ENCODE measurements at places on chromosomes 5 and 9.
A peak's percentile ranks its signal among the peaks of the same experiment; 100 is the strongest.

GRCh38 chr5:530001-530955, 6.0 kb upstream of the SLC9A3 start:
- DNase-seq, result no peak

DNA sequence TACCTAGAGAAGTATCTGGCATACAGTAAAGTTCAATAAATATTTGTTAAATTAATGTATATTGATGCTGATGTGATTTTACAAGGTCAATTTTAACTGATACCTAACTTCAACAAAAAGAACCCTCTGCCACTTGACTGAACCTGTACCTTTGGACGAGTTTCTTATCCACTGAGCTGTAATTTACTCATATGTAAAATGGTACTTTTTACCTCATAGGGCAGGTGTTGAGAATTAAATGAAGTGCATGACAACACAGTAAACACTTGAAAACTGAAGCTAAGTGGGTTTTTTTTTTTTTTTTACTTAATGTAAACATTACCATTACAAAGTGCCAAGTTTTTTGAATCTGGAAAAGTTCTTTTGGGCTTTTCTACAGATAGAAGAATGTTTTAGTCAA, 15.4 kb downstream of the NIPSNAP3B start:
- no peak for DNase-seq

DNA sequence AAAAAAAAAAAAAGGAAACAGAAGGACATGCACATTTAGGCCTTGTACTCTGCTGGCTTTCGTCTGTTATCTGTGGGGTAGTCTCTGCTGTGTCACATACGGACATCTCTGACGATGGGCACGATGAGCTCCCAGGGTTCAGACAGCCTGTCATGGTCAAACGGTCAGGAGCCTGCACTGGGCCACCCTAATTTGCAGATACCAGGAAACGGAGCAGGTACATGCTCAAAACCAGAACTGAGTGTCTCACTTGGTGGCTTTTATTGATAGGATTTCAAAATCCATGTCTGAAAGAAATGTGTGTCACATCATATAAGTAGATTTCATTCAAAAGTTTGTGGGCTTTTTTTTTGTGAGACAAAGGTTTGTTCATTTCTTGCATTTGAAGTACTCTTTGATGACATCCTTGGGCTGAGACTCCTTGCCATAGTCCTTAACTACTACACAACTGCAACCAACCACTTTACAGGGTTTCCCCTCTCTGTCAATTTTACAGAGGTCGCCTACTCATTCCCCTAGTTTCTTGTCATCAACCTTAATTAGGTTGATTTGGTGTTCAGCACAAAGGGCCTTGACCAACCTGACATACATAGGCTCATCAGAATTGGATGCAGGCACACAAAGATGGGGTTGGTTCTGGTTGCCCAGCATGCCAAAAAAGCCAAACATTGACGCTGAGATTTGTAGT, 9.0 kb downstream of the CKMT2 start:
- no peak for DNase-seq

DNA sequence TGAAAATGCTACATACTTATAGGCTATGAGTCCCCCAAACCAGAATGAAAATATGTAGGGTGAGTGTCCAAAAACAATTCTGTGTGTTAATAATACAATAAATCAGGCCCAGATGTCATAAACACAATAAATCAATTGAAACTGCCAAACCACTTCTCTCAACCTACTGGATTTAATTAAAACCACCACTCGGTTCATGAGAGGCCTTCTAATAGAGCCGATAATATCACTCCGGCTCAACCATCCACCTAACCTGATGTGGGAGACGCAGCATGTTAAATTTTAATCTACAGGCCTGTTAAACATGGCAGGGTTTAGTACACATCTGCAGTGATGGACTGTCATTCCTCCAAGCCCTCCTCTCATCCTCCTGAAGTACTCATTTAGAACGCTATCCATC, 734.5 kb upstream of the ZNF608 start:
- no peak for DNase-seq

DNA sequence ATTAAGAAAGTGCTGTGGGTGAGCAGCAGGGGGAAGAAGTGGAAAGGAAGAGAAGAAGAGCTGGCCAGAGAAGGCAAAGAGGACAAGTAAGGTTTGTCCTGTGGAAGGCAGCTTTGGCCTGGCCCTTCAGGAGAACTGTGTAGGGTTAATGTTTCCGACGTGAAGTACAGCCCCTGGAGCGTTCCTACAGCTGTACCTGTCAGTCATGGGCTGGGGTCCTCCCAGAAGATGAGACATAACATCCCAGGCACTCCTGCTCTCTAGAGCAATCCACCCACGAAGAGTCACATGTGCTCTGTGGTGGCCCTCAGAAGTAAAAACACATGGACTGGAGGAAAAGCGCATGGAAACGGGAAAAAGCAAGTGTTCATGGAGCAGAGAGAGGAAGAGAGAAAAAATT, 237.4 kb downstream of the CAAP1 start:
- no peak for DNase-seq

DNA sequence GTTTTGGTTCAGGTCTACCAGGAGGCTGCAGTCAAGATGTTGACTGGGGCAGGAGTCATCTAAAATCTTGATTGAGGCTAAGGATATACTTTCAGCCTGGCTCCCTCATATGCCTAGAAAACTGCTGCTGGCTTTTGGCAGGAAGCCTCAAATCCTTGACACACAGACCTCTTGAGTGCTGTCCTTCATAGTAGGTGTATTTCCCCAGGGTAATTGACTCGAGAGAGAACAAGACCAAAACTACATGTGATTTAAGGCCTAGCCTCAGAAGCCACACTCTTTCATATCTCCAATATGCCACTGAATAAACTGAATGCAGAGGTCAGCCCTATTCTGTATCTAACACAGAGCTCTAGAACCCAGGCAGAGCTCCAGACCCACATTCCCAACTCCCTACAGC, 402.3 kb upstream of the ADAMTS16 start:
- DNase-seq, result no peak

DNA sequence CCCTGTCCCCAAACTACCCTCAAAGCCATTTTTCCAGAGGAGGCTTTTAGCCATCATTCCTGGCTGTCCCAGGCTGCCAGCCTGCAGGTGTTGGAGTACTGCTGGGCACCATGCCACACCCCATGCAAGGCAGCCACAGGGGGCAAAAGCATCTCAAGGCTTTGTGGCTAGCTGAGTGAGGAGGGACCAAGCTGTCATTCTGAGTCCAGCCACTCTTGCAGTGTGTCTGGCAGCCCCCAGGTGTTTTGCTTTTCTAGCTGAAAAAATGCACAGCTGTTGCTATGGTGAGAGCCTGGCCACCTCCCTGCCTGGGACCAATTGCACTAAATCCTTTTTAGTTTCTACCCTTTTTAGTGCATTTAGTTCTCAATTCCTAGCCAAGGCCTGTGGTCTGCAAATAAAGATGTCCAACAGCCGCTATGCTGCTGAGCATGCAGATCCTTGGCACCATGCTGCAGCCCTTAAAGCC, 50.4 kb upstream of the PTGS1 start:
- peak; percentile 86 for DNase-seq

DNA sequence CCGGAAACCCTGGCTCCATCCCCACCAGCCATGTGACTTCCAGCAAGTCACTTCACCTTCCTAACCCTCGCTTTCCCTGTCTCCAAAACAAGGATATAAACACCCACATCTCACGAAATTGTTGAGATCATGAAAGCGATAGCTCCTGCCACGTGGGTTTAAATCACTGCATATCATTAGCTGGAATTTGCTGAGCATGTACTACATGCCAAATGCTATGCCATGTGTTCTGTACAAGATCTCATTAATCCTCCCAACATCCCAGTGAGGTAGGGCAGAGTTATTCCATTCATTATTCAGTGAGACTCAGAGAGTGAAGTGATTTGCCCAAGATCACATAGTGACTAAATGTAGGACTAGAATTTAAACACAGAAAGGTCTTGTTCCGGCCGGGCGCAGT, 29.2 kb upstream of the HRH2 start:
- no peak for DNase-seq

DNA sequence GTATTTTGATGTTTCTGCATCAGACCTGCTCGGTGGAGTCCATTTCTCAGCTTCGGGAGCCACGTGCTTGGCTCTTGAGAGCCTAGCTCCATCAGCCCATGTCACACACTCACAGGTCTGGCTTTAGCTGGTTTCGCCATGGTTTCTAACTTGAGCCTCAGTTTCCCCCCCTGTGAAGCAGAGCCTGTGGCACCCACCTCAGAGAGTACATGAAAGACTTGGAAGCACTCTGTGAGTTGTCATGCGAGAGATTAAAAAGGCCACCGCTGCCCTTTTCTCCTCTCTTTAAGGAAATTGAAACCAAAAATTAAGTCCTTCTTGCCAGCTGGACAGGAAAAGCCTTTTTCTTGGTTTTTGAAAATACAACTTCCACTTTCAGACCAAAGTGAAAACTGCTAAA, 8.8 kb downstream of the TENT4A start:
- no peak for DNase-seq

GRCh38 chr9:70006306-70006705, 37.3 kb upstream of the MAMDC2 start:
- DNase-seq, result no peak

DNA sequence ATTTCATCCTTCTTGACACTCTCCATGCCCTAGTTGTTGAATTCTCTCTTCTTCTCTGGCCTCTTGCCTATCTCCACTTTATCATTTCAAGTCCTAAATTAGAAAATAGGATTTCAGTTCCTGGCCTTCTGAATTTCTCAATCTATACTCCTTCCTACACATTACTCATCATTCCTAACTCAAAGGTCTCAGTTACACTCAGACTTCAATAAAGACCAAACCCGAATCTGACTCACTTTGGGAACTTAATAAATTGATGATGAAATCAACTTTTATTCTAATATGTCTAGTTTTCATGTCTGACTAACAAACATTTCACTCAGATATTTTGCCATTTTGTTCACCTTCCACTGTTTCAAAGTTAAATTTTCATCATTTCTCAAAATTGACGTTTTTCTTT, 113.6 kb upstream of the TSLP start:
- DNase-seq, result no peak

DNA sequence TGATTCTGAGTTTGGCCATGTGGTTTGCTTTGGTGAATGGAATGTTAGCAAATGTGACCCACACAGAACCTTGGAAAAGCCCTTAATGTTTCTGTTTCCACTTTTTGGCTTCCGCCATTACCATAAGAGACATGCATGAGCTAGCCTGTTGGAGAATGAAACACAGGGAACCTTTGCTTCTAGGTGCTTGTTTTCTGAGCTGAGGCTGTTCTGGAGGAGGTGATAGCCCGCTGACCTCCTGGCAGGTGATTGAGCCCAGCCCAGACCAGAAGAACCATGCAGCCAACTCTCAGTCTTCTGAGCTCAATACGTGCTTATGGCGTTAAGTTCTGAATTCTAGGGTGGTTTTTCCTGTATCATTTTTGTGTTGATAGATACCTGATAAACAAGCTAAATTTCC, 148.6 kb upstream of the KLF9 start:
- DNase-seq, result no peak

DNA sequence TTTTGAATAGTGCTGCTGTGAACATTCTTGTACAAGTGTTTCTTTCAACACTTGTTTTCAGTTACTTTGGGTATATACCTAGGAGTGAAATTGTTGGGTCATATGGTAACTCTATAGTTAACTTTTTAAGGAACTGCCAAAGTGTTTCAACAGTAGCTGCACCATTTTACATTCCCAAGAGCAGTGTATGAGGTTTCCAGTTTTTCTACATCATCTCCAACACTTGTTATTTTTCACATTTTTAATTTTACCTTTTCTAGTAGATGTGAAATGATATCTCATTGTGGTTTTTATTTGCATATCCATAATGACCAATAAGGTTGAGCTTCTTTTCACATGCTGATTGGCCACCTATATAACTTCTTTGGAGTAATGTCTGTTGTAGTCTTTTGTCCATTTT, 40.0 kb upstream of the FOXE1 start:
- no peak for DNase-seq

DNA sequence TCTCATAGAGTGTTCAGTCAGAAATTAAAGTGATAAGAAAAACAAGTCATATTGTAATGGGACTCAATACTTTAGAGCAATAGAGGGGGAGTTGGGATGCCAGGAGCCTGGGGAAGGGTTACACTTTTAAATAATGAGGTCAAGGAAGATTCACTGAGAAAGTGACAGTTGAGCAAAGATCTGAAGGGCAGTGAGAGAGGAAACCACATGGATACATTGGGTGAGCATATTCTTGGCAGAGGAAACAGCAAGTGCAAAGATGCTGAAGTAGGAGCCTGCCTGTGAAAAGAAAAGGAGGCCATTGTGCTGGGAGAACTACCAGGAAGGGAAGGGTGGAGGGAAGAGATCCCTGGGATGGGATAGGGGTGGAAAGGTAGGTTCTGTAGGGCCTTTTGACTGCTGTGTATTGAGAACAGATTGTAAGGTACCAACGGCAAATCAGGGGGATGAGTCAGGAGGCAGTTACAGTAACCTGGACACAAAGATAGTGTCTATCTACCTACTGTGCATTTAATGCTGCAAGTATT, 79.4 kb downstream of the PAM start:
- DNase-seq, result no peak

DNA sequence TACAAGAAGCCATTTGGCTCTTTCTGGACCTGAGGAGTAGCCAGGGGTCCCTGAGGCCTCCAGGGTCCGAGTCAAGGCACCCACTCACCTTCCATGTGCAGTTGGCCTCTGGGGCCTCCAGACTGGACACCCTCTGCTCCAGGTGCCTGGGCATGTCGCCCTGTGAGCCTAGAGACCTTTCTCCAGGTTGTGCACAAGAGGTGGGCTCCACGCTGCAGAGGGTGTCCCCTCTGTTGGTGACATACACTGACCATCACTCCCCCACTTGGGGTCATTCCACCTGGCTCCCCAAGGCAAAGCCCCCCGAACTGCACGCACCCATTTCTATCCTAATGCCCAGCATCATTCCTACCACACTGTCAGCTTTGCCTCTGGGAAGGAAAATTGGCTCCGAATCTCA, 48.8 kb downstream of the RASGEF1C start:
- DNase-seq, result no peak

- DNase-seq, result no peak
Observed at GRCh38 chr5:28961816-28962215, 1923.4 kb upstream of the CDH9 start.

GRCh38 chr5:117833691-117834090, 1154.7 kb downstream of the DTWD2 start:
- no peak for DNase-seq

DNA sequence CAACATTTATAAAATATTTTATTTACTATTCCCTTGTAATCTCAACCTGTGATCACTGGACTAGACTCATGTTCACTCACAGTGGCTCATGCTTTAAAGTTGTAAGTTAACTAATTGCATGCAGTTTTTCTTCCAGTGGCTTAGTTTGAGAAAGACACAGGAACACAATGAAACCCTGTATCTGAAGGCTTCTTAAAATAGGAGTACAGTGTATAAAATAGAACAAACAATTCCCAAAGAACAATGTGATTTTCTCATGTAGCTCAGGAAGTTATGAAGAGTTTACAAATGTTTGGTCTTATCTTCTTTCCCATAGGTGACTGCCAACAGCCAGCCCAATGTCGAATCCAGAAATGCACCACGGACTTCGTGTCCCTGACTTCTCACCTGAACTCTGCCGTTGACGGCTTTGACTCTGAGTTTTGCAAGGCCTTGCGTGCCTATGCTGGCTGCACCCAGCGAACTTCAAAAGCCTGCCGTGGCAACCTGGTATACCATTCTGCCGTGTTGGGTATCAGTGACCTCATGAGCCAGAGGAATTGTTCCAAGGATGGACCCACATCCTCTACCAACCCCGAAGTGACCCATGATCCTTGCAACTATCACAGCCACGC, 5.9 kb downstream of the RGMB start:
- DNase-seq, result no peak

All from COR-L47 (cell line).